ENCODE measurements at places on chromosomes 12 and 14.

DNA sequence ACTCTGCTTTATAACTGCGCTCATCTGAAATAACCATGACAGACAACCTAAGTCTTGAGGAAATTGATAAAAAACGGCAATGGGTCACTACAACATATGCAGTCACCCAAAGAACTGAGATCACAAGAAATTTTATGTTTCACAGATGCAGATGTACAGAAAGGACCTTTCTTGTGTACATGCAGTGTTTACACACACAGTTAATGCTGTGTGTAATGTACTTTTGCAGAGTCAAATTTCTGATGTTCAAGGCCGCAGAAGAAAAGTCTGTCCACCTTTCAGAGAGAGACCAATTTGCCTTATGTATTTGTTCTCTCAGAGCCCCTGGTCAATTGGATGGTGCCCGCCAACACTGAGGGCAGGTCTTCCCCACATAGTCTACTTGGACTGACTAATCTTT is 23.0 kb upstream of the TBK1 start:
- DNase-seq, result no peak

DNA sequence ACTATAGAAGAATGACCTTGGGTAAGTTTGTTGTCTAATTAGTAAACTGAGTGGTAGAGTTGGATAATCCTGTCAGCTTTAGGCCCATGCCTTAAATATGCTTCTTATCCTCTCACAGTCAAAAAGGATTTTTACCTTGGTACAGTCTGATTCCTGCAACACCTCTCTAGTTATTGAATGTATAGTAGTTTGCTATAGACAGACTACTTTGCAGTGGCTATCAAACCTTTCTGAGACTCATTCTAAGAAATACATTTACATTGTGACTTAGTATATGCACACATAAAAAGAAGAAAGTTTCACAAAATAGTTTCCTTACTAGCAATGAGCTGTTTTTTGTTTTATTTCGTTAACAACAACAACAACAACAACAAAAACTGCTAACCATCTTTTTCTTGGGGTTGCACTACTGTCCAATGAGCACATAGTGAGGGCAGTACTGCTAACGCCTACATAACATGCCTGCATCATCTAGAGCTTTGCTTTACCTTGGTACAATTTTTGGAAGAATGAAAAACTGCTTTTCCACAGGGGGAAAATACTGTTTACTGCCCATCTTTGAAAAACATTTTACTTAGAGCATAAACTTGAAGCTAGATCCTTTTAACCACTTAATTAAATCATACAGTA is 28.5 kb downstream of the WNK1 start:
- no peak for DNase-seq

- DNase-seq, result no peak
These were observed 599.4 kb upstream of the MDGA2 start for GRCh38 chr14:48274826-48275225.

DNA sequence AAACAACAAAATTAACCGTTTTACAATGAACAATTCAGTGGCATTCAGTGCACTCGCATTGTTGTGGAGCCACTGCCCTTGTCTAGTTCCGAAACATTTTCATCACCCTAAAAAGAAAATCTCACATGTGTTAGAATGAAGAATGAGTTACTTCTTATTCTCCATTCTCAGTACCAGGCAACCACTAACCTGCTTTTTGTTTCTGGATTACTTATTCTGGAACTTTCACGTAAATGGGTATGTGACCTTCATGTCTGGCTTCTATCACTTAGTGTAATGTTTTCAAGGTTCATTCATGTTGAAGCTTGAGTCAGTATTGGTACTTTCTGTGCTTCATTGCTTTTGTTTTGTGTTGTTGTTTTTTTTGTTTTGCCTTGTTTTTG is 15.6 kb downstream of the RCOR1 start:
- DNase-seq, result no peak

DNA sequence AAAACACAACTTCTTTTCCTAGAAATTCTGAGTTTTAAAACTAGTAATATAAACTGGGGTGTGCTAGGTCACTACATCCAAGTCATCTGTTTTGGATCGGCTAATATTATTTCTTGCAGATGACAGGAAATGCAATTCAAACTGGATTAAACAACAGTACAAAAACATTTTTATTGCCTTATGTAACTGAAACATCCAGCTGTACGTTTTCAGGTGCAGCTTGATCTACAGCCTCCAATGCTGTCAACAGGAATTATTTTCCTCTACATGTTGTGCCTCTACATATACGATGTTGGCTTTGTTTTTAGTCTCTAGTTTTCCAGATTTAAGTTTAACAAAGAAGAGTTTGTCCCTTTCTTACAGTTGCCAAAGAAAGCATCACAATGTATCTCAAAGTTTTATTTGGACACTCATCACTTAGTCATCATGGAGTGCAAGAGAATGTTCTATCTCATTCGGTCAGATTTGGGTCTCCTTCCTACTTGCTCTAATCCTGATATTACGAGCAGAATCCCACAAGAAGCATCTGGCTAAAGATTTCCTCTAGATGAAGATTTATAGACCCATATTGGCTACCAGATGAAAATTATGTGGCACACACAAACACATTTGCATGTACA is 326.7 kb downstream of the SLC6A15 start:
- DNase-seq, result no peak

- DNase-seq, result no peak
These were observed 114.8 kb downstream of the ALX1 start for GRCh38 chr12:85394809-85395208.

GRCh38 chr14:26403760-26404159 is 194.1 kb downstream of the NOVA1 start:
- DNase-seq, result no peak

DNA sequence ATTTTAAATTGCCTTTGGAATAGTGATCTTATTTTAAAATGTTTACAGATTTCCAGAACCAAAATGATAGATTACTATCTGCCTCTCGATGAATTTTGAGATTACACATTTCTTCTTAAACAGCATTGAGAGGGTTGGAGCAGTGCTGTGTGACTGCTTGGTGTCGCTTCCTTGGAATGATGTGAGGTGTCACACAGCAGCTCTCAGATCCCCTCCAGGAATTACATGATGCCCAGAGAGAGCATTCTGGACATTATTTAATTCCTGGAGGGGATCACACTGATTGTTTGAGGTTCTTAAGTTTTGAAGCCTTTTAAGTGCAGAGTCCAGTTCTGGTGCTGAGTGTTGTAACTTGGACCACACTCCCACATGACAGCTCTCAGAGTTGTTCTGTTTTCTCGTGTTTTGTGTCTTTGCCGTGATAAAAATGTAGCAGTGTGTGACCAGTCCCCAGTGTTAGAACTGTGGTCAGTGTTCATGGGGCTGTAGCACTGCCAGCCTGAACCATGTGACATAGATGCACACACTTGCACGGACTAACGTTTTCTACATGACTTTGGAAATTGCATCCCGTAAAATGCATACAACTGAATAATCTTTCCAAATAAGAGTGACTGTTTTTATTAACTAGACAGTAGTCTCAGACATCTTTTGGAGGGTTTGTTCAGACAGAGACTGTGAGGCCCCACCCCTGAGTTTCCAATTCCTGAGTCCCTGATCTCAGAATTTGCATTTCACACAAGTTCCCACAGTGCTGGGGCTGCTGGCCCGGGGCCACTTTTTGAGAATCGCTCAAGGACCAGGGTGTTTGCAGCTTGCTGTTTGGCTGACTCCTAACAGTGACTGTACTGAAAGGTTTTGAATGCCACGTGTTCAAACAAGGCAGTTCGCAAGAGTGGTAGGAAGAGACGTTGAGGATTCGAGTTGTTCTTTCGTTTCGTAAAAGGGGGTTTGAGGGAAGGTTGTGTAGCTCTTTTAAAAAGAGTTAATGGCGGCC is 26.0 kb downstream of the XRCC3 start:
- DNase-seq, result no peak
